BJ (cell line): ENCODE measurements at places on chromosomes 5 and 9. TPM values are rescaled to one million over a fixed set of nuclear protein-coding genes. Genes with fewer than 3 reads are reported as not detected.

DNA sequence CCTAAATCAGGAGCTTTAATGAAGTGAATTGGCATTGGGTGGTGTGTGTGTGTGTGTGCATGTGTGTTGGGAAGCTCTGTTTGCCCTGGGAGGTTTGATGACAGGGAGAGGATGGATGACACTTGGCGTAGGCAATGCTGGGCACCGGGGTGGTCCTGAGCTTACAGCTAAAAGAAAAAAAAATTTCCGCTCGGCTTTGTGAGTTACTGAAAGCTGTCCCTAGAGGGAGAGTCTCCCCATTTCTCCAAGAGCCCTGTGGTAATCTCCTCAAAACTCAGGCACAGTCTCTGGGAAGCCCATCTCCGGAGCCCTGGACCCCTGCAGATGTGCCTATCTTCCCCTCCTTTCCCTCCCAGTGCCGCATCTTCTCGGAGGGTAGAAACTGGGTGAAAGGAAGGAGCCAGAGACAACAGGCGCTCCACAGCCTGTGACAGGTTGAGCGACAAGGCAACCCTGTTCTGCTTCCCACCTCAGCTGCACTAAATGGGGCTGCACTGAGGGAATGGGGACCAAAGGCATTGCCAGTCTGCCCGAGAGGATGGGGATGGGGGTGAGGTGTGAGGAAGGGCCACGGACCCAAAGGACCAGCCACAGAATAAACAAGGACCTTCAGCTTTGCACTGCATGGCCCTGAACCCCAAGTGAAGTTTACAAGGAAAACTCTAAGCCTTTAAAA is 35.8 kb upstream of the TIFAB start:
- DNase-seq: no peak

DNA sequence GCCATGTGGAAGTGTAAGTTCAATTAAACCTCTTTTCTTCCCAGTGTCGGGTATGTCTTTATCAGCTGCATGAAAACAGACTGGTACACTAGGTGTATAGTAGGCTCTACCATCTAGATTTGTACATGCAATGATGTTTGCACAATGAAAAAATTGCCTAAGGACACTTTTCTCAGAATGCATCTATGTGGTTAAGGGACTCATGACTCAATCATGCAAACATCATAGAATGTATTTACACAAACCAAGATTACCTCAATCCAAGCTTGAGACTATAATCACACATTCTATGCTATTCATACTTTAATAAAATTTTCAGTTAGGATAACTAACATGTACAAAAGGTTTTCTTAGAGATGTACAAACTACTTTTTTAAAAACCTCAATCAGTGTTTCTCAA is 1164.5 kb downstream of the CDH12 start:
- no peak for DNase-seq

DNA sequence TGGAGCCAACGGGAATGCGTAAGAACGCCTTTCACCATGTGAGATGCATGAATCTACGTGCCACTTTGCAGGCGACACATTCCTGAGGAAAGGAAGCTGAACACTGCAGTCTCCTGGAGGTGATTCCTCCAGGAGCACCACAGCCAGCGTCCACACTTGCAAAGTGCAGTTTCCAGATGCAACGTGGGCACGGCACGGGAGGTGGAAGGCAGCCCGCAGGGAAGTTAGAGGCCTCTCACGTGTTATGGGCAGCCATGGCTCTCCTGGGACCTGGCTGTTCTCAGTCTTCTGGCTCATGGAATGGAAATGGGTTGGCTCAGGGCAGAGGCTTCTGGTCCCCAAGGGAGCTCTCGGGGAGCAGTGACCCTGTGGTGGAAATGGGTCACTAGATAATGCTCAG is 381.0 kb upstream of the IRX4 start:
- no peak for DNase-seq

DNA sequence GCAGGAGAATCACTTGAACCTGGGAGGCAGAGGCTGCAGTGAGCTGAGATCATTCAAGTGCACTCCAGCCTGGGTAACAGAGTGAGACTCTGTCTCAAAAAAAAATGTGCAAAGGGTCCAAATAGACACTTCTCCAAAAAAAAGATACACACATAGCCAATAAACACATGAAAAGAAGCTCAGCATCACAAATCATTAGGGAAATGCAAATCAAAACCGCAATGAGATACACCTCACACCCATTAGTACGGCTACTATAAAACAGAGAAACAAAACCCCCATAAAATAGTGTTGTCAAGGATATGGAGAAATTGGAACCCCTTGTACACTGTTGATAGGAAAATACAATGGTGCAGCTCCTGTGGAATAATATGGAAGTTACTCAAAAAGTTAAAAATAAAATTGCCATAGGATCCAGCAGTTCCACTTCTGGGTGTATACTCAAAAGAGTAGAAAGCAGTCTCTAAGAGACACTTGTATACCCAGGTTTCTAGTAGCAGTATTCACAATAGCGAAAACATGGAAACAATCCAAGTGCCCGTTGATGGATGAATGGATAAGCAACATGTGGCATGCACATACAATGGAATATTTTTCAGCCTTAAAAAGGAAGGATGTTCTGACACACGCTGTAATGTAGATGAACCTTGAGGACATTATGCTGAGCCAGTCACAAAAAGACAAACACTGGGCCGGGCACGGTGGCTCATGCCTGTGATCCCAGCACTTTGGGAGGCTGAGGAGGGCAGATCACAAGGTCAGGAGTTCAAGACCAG is 57.2 kb upstream of the PPARGC1B start:
- no peak for DNase-seq

DNA sequence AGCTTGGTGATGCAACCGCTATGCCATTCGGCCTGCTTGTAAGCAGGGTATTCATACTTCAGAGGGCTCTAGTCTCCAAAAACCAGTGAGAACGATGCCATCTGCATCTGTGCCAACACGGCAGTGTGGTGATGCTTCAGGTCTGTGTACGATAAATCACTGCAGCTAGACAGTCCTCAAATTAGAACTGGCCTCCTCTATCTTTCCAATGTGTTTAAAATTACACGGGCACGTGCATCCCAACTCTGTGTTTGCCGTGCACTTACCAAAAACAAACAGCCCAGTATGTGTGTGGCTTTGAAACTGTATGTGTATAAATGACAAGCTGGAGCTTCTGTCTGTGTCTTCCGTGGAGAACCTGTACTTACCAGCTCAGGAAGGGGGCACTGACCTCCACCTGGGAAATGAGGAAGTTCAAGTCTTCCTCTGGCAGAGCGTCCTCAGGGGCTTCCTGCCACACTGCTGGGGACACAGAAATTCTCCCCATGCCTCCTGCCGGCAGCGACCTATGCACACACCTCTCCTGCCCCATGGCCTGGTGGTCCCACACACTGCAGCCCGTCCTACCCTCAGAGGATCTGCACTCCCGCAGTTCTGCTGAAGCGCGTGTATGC is 12.3 kb downstream of the MED10 start:
- DNase-seq: no peak

GRCh38 chr5:112902561-112902960 is 19.5 kb downstream of the REEP5 start:
- DNase-seq: no peak

PCDHGA9 gene
- 0.97 and 1.2 TPM in 2 replicates for polyA plus RNA-seq

GAS1 gene
- 26.2 and 30.9 TPM in 2 replicates for polyA plus RNA-seq

ZNF300 gene
- 2.6 and 4.8 TPM in 2 replicates for polyA plus RNA-seq

- DNase-seq: no peak
These were observed 445.9 kb downstream of the CHSY3 start for GRCh38 chr5:130350131-130350530.

LEAP2 gene
- polyA plus RNA-seq: 0.31 and 0.70 TPM in 2 replicates

DNA sequence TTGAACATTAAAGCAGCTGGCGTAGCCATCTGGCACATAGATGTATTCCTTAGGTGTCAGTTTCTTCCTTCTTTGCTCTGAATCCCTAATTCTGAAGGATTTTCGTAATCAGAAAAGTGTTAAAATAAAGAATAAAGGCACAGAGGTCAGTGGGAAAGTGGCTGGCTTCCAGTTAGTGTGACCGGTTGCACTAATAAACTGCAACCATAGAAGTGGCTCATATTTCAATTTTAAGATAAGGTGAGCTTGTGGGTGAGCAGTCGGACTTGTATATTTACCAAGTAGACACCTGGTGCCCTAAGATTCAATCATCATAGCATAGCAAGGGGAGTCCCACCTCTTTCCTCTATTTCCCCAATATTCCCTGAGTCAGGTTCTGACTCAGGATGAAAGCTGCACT is 459.6 kb downstream of the ACTL7B start:
- DNase-seq: no peak

PLEKHG4B gene
- polyA plus RNA-seq: 0.72 and 1.4 TPM in 2 replicates

CDH9 gene
- polyA plus RNA-seq: not detected in 2 replicates

- DNase-seq: no peak
These were observed 23.7 kb upstream of the UBAP2 start for GRCh38 chr9:34072410-34072809.

- DNase-seq: no peak
These were observed 4.5 kb downstream of the IRX4 start for GRCh38 chr5:1878050-1878849.

DNA sequence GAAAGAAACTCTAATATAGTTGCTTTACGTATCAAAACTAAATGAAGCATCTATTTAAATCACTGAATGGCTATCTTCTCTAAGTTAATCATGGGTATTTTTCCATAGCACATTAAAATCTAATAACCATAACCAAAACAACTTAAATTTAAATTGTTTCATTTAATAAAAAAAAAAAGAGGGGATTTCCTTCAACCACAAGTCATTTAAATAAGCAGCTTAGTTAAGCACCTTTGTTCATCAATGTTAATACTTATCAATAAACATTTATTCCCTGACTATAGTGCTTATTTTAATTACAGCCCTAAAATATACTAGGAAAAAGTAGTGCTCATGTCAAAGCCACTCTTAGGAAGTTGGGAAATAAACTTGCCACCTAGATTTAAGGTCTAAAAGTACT is 30.3 kb downstream of the ZNF608 start:
- no peak for DNase-seq

DNA sequence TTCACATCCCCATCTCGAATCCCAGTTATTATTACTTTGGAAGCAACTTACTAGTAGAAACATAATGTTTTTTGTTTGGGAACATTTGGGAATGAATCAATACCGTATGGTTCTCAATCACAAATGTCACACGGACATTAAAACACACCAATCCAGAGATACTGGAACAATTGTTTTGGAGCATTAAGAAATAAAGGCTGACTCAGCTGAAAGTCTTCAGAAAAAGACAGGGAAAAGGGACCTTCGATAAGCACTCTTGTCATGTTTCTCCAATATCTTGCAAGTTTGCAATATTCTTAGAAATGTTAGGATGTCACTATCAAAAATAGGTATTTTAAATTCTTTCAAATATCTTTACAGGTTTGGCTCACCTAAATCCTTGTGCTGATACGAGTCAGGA is 362.4 kb downstream of the CETN3 start:
- DNase-seq: no peak

- no peak for DNase-seq
These were observed 106.1 kb upstream of the C9orf72 start for GRCh38 chr9:27679338-27679737.

COL5A1 gene
- polyA plus RNA-seq: 170 and 251 TPM in 2 replicates

PCDHA8 gene
- 0.01 and 0.02 TPM in 2 replicates for polyA plus RNA-seq

DNA sequence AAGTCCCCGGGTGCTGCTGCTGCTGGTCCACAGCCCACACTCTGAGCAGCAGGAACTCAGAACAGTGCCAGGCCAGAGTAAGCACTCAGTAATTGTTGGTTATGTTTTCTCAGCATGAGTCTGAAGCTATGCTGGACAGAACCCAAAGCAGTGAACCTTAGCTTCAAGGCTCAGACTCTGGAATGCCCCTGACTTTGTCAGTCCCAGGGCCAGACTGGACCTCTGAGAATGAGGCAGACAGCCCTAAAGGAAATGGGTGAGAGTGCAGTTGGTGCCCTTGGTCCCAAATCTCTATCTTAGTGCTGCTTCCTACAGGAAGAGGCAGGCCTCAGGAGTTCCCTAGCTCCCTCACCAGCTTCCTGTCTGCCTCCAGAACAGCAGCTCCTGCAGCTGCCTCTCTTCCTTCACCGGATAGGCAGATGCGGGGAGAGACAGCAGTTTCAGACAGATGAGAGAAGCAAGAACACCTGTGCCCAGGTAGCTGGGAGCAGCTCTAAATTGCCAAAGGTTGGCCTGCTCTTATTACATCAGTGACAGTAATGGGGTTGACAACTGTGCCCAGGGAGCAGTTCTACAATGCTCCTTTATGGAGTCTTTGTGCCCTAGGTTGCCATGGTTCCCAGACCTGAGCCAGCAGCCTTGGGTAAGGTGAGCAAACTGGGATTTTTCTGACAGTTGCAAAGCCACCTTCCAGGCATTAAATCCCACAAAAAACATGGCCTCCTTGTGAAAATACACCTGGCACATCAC is 82.2 kb upstream of the CXCL14 start:
- no peak for DNase-seq

GRCh38 chr9:88773627-88774244 is 217.5 kb upstream of the S1PR3 start:
- DNase-seq: no peak

GRCh38 chr5:128341056-128341455 is 197.0 kb downstream of the FBN2 start:
- DNase-seq: no peak

DNA sequence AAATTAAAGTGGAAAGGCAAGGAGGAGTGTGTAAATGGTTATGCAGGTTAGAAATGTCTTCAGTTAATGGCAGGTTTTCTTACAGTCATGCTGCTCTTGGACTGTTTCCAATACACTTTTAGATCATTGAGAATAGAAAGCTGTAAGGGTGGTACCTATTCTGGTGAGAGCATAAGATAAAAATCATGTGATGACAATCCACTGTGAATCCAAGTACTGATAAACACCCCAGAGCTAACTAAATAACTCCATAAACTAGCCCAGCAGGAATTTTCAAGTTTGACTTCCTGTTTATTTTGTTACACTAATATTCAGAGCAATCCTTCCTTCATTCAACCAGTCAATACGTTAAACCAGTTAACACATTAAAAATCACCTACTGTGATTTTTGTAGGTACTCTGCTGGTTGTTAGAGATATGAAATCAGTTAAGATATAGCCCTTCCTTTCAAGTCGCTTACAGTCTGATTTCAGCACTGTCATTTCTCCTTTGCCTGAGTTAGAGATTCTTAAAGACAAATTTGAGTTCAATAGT is 22.6 kb downstream of the VCAN start:
- DNase-seq: no peak

ZNF879 gene
- polyA plus RNA-seq: 2.1 and 2.2 TPM in 2 replicates
